ENCODE measurements at places on chromosomes 3 and 15.
A peak's percentile ranks its signal among the peaks of the same experiment; 100 is the strongest.

DNA sequence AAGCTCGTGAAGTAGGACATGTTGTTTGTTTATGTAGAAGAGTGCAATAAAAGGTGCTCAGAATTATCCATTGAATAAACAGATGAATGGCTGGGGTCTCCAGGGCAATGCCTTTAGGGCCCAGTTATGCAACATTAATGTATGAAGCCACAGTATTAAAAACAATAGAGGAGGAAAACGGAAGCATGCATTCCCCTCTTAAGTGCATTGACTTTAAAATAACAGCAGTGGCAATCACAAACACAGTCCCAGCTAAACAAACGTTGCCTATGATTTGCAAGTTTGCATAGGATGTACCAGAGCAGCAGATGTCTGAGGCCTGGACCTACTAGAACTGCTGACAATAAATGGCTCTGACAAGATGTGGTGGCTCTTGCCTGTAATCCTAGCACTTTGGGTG, 60.6 kb upstream of the GCNT3 start:
- DNase-seq: no peak

DNA sequence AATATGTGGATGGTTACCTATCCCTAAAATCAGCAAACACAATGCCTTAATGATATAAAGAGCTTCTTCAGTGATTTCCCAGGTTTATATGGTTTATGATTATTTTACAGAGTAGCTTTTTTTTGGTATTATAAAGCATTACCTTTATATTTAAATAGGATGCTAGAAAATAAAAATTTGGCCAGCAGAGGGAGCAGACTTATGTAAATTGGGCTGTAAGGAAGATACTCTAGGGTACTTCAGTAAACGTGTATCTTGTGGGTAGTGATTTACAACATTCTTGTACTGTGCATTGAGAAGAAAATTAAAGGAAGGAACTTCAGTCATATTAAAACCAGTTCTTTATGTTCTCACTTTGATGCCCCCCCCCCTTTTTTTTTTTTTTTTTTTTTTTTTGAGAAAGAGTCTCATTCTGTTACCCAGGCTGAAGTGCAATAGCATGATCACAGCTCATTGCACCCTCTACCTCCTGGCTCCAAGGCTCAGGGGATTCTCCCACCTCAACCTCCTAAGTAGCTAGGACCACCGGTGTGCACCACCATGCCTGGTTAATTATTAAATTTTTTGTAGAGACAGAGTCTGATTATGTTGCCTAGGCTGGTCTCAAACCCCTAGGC, 167.9 kb downstream of the BBX start:
- no peak for DNase-seq

GRCh38 chr15:31374489-31374888, 47.9 kb downstream of the KLF13 start:
- DNase-seq: no peak

GRCh38 chr15:60729850-60730458, 251.0 kb upstream of the ICE2 start:
- no peak for DNase-seq

DNA sequence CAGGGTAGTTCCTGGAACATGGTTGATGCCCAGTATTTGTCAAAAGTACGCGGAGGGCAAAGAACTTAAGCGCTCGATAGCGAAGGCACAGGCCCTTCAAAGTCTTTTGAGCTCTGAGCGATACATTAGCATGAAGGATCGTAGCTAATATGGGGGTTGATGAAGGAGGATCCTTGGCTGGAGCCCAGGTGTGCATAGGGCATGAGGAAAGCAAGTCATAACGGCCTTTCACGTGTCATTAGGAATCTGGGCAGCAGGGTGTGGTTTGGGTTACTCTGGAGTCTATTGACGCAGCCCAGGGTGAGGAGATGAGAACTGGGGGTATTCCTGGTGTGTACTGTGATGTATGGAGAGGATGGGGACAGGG, 31.7 kb downstream of the SPINK8 start:
- DNase-seq: no peak

- peak; percentile 49 for DNase-seq
These were observed 1.1 kb upstream of the SUCLG2 start for GRCh38 chr3:67655364-67656121.

- DNase-seq: no peak
These were observed 39.6 kb upstream of the FAM98B start for GRCh38 chr15:38414357-38414756.

DNA sequence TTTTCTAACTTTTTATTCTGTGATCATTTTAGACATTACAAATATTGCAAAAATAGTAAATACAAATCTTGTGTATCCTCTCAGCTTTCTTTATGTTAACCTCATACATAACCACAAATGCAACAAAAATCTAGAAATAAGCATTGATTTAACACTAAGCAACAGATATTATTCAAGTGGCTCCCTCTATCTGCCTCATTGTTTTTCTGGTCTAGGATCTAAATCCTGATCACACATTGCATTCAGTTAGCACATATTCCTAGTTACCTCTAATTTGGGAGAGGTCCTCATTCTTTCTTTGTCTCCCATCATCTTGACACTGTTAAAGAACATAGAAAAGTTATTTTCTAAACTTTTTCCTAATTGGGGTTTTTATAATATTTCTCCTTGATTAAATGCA, 1126.0 kb downstream of the ROBO2 start:
- no peak for DNase-seq

GRCh38 chr15:70254311-70254869, 156.7 kb upstream of the TLE3 start:
- no peak for DNase-seq

GRCh38 chr3:58237941-58238681, 519 bp downstream of the ABHD6 start:
- DNase-seq: peak; percentile 38

- DNase-seq: no peak
These were observed 27.0 kb downstream of the C2CD4A start for GRCh38 chr15:62093809-62094208.

DNA sequence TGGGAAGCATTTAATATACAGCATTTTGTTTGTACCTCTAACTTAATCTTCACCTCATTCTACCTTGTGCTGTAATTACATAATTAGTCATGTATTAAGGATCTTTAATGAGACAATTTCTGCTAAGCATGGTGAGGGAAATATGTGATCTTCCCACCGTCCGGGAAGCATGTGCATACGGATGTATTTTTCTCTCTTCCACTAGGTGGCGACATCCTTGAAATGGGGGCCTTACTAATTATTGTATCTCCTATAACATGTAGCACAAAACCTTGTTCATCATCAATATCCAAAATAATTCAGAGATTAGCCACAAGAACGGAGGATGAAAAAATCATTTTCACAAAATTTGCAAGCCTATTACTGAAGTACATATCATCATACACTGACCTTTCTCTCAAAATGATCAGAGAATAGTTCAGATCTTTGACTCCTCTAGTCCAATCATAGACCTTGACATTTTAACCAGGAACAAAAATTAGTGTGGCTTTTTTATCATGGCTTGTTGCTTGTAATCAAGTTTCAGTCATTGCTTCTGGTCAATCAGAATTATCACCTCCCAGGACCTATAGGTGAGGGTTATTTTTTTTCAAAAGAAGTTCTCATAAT, 148.9 kb upstream of the GBE1 start:
- no peak for DNase-seq

- no peak for DNase-seq
These were observed 659 bp upstream of the ARRDC4 start for GRCh38 chr15:97959724-97960363.

- no peak for DNase-seq
These were observed 137.6 kb upstream of the TLE3 start for GRCh38 chr15:70235347-70235746.

GRCh38 chr3:122689587-122689986, 8.9 kb downstream of the PARP14 start:
- no peak for DNase-seq

DNA sequence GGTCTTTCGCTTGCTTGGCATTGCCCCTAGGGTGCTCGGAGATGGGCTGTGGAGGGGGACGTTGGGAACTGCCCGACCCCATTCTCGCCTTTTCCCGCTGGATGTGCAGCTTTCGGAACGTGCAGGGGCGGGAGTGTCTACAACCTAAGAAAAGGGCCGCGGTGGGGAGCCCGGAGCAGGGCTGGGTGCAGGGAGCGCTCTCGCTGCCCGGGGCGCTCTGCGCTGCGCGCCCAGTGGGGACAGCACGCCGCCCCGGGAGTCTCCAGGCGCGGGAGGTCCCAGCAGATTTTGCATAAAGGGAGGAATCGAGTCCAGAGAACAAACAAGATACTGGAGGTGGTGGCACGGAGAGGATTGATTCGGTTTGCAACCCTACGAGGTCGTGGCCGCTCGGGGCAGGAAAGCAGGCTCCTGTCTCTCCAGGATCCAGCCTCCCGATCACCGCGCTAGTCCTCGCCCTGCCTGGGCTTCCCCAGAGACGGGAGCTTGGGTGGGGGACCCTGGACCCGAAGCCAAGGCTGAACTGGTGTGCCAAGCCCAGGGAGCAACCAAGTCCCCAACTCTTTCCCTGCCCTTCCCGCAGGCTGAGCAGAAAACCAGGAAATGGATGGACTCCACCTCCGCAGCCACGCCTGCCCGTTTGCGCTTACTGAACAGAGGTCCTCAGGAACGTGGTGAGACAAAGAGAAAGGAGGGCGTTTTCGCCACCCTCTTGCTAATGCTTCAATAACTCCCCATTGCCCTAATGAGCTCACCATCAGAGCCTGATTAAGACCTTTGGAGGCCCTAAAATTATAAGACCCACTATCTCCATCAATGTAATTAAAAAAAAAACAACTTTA, 59.7 kb downstream of the NOX5 start:
- DNase-seq: no peak

DNA sequence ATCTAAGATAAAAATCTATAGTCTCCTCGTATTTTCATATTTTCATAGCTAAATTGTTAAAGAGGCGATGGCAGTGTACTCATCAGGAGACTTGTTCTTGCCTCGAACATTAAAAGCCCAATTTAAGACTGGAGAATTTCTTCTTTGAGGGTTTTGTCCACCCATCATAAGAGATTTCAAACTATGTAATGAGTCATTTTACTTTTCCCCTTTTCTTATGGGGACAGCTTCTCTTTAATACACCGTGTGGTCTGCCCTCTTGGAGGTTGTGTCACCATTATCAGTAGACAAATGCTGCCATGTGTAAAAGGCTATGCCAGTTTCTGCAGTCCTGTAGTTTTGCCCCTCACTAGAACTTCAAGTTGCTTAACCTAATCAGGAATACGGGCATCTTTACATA, 16.9 kb downstream of the TGFBR2 start:
- DNase-seq: no peak

DNA sequence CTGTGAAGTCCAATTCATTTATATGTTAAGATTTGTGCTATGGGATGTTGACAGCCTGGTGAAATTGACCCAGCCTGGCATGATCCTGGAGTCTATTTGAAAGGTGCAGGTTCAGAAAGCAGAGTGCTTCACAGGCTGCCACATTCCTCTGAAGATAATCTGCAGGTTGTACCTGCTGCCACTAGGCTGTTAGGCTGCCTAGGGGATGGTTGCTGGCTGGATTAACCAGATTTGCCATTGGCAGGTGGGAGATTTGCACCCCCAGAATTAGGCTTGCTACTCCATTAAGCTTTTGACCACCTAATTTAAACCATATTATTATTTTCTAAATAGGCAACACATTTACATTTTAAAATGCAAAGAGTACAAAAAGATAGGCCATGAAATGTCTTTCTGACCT, 85.8 kb upstream of the RASGRP1 start:
- DNase-seq: no peak

GRCh38 chr15:98649472-98650416, 1.4 kb downstream of the IGF1R start:
- no peak for DNase-seq

- no peak for DNase-seq
These were observed 925 bp upstream of the PSTPIP1 start for GRCh38 chr15:76994001-76994400.

GRCh38 chr3:27544372-27544865, 60.2 kb upstream of the SLC4A7 start:
- DNase-seq: no peak

DNA sequence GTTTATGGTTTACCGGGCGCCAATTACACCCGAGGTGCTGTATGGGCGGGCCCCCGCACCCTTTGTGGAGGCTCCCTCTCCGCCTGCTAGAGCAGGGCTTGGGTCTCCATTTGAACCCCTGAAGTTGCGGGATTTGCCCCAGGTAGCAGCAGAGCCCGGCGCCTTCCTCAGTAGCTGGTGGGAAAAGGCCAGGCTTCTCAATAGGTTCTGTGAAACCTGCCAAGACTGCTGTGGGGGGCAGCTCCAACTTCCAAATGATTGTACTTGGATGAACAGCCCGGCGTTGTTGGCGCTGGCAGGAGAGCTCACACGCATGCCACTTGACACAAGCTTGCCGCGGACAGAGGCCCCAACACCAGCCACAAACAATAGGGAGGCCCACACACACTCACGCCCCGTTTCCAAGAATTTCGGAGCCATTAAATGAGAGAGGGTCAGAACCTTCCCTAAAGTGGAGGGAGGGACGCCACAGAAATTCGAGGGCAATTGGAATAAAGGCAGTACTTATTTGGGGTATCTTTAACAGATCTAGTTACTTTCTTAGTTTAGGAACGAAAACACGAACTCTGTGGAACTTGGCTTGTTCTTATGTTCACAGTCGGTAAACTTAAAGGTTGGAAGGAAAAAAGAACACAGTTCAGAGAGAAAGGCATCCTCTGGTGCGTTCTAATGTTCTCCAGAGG, 1.4 kb downstream of the EPHB3 start:
- no peak for DNase-seq

Measured in activated CD8-positive, alpha-beta memory T cell treated with anti-CD3 and anti-CD28 coated beads for 1 hour (primary cell).